AG08395 (cell line): ENCODE measurements at places on chromosomes 1 and 21.

DNA sequence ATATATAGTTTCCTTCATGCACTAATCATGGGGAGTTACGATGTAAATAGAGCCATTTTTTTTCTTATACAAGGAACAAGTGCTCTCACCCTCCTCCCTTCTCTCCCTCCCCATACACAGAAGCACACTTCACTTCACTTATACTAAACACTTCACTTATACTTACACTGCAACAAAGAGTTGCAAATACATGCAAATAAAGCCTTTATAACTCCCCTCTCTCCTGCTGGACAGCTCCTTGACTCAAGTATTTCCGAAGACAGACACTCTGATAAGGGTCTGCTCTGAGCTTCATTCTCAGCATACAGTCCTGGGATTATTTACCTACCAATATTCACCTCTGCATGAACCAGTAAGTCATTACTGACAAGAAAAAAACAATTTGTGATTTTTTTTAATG, 35.6 kb upstream of the ERG start:
- no peak for DNase-seq

DNA sequence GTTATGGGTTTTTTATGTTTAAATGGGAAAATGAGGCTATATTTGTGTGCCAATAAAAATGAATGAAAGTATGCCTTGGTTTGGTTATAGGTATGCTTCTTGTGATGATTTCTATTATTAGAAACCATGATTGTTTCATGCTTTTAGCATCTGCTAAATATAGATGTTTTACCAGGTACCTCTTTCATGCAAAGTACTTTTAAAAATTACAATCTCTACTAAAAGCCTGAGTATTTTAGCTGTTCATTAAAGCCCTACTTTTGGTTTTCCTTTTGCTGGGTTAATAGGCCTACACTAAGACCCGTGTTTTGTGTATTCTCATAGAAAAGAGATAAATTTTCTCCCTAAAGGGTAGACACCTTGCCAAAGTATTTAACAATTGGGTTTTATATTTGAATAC, 32.0 kb downstream of the MTF2 start:
- DNase-seq, result no peak

- DNase-seq, result no peak
Observed at GRCh38 chr1:66166753-66167152, 367.2 kb upstream of the SGIP1 start.

GRCh38 chr1:42130061-42130660, 23.0 kb upstream of the GUCA2B start:
- DNase-seq, result no peak

DNA sequence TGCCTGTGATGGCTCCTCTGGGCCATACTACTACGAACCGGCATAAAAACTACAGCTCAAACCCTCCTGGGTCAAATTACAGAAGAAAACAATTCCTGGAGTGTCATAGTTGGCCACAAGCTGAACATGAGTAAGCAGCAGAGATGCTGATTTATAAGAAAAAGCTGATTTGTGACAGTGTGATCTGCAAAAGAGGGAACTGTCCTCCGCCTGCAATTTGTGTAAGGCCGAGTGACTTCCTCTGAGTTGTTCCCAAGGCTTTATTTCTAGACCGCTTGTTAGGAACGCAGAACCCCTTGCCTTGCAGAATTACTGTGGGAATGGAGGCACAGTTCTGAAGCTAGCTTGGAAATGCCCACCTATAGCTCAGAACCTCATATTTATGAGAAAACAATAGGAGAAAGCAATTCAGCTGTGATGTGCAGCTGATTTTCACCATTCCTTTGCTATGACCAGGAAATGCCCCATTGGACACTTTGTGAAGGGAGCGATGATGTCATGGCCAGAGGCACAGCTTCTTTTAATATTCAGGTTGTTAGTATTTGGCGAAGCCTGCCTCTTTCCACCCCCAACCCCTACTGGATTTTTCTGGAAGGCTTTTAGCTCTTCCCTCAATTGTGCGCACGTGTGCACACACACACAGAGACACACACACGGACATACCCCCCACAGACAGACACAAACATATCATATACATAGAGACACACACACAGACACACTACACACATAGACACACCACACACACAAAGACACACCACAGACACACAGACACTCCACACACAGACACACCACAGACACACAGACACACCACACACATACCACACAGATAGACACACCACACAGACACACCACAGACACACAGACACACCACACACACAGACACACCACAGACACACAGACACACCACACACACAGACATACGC, 47.6 kb downstream of the IER5 start:
- peak; percentile 89 for DNase-seq

GRCh38 chr1:247367786-247368422, 36.2 kb upstream of the ZNF496 start:
- DNase-seq, result no peak
